ENCODE measurements at places on chromosomes 16 and 17.
A peak's percentile ranks its signal among the peaks of the same experiment; 100 is the strongest.

DNA sequence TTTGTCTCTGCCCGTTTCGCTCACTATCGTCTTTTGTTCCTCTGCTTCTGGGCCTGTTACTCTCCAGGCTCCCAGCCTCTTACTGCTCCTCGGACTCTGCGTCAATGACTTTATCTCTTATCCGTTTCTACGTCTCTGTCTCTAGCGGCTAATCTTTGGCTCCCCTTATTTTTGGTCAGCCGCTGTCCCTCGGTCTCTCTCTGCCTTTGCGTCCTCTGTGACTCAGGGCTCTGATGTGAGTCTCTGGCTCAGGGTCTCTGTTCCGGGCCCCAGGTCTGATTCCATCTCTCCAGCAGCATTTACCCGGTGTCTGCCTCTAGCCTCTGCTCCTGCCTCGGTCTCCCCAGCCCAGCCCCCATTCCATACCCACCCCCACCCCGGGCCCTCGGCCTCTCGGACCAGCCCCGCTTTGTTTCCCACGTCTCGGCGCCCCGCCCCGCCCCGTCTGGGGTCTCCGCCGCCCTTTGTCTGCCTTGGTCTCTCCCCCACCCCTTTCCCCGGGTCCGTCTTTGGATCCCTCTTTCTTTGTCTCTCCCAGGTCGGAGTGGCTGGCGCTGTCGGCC lies 547 bp upstream of the ZNF48 start:
- no peak for DNase-seq

GRCh38 chr17:46978489-46979146 lies 435 bp downstream of the RPRML start:
- DNase-seq, result no peak

GRCh38 chr17:59002848-59003247 lies 103.8 kb downstream of the TRIM37 start:
- DNase-seq, result no peak

DNA sequence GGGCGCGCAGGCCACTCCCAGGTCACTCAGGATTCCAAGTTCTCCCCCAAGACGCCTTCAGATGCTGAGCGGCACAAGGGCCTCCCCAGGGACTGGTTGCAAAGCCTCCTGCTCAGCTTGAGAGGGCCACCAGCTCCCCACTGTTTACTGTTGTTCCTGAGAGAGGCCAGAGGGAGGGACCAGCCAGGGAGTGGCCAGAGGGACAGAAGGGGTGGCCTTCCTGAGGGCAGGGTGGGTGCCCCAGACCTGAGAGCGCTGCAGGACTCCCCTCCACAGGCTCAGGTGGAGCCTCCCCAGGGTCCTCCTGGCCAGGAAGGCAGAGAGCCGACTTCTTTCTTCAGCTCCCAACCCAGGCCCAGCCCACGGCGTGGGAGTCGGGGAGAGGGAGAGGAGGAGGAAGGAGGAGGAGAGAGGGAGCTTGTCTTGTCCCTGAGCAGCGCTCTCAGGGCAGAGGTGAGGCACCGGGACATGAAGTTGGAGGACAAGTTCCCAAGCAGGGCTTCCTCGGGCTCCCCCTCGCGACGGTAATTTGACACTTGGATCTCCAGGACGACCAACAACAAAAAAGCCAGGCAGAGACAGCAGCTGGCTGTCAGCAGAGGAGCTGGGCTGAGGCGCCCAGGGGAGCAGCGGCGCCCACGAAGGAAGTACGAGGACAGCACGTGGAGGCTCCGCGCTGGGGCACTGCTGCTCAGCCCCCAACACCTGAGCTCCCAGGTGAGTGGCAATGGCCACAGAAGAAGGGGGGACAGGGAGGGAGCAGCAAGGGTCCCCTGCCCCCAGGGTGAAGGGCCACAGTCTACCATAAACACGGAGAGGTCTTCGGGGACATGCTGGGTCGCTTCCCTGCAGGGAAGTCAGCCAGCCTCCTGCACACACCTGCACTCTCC lies 497 bp downstream of the SMIM5 start:
- DNase-seq, result no peak

GRCh38 chr16:89921702-89922476 lies 1.3 kb upstream of the TUBB3 start:
- DNase-seq, result no peak

- DNase-seq, result no peak
Observed at GRCh38 chr17:72219137-72219823, 98.5 kb downstream of the SOX9 start.

- no peak for DNase-seq
Observed at GRCh38 chr16:87739801-87740200, 26.0 kb downstream of the KLHDC4 start.

- no peak for DNase-seq
Observed at GRCh38 chr17:55334881-55335540, 70.3 kb downstream of the HLF start.

GRCh38 chr16:46949241-46949892 lies 24.1 kb downstream of the DNAJA2 start:
- no peak for DNase-seq

- DNase-seq, result no peak
Observed at GRCh38 chr17:82014432-82014831, 8.2 kb downstream of the CENPX start.

DNA sequence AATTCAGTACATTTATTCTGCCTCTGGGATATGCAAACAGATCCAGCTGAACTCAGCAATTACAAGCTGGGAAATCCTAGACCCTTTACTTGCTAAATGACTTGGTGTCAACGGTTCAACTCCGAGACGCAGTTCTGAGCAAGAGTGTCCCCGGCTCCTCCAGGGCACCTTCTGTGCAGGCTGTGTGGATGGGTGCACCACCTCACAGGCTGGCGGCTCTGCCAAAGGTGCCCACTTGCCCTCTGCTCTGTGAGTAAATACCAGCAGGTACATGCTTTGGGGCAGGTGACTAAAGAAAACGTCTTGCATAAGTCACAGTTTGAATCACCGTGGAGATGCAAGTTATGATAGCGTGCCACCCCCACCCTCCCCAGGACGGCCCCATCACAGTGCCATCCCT lies 23.3 kb downstream of the MAP1LC3B start:
- no peak for DNase-seq

- DNase-seq, result peak; percentile 31
Observed at GRCh38 chr16:85902366-85903155, 3.6 kb downstream of the IRF8 start.

DNA sequence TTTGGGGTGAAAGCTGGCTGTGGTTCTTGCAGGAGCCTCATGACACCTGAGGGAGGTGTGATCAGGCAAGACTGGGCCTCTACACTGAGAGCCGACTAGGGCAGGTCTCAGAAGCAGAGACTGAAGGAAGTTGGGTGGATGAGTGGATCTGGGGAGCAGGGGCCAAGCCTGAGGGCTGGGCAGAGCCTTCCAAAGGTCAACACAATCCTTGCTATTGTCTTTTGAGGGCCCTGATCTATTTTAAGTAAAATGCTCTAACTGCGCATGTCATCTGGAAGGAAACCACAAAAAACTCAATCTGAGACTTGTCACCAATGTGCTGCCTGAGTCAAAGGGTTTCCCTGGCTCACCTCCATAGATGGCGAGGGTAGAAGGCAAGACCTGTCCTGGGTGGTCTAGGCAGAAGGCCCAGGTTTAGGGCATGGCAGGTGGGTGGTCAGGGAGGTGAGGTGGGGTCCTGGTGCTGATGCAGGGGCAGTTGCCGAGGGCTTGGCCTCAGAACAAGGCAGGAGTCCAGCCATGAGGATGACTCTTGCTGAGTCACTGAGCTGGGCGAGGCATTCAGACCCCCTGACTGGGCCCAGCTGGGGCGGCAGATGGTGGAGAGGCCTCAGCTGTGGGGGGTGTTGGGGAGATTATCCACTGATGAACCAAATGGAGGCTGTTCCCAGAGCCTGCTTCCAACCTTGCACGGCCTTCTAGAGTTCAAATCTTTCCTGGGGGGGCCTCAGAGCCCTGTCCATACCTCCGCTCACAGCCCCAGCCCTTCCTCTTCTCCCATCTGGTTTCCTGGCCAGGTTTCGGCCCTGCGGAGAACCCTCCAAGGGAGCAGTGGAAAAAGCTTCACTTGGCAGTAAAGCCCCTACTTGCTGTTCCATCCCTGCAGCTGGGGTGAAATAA lies 5.1 kb downstream of the MVP start:
- DNase-seq, result no peak
